ENCODE measurements at places on chromosomes 5 and 9. TPM values are rescaled to one million over a fixed set of nuclear protein-coding genes. Genes with fewer than 3 reads are reported as not detected.

OSMR gene
- total RNA-seq: 38.9 TPM

IGFBPL1 gene
- total RNA-seq: under 0.01 TPM

ABL1 gene
- total RNA-seq: 31.9 TPM

ECSCR gene
- 3.1 TPM for total RNA-seq

IFNA13 gene
- total RNA-seq: not detected

Measured in IMR-90 (cell line).